Spleen (tissue), 13 donors: ENCODE measurements at places on chromosomes 3 and 15.

DNA sequence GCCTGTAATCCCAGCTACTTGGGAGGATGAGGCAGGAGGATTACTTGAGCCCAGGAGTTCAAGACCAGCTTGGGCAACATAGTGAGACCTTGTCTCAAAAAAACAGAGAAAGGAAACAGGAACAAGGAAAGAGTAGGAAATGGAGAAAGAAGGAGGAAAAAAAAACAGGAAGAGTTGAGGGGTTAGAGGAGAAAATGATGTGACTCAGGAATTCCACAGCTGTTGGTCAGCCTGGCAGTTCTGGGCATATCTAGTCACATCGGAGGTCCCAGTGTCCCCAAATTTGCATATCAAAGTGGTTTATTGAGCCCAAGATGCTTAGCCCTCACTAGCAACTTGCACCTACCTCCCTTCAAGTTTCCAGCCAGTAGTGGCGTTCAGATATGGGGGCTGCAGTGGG, 18.8 kb upstream of the JMJD7 start:
- DNase-seq = no peak

GRCh38 chr15:69091654-69092053, 68.8 kb upstream of the GLCE start:
- no peak for DNase-seq

GRCh38 chr3:14989943-14990779, 42.8 kb downstream of the NR2C2 start:
- no peak for DNase-seq

- DNase-seq = no peak
These were observed 40.9 kb downstream of the CBLB start for GRCh38 chr3:105827959-105828358.

DNA sequence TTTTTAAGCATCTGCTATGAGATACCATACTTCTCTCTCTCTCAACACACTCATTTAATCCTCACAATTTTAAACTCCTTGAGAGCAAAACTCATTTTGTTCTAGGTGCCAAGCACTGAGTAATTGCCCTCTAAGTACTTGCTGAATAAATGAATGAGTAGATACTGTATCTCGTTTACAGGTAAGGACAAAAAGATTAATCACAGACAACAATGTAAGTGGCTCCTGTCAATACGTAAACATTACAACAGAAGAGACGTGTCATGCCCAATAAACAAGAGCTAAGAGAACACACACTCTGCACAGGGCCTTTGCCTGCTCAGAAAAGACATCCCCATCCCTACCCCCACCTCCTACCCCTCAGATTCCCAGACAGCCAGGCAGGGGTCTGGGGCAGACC, 59.8 kb downstream of the CHSY1 start:
- DNase-seq = no peak
